ENCODE measurements at places on chromosomes 4 and X. TPM values are rescaled to one million over a fixed set of nuclear protein-coding genes. Genes with fewer than 3 reads are reported as not detected.

DNA sequence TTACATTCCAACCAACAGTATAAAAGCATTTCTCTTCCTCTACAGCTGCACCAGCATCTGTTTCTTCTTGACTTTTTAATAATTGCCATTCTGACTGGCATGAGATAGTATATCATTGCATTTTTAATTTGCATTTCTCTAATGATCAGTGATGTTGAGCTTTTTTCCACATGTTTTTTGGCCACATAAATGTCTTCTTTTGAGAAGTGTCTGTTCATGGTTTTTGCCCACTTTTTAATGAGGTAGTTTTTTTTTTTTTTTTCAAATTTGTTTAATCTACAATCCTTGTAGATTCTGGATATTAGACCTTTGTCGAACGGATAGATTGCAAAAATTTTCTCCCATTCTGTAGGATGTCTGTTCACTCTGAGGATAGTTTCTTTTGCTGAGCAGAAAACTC lies 39.5 kb upstream of the TBC1D19 start:
- H3K36me3 ChIP-seq = no peaks in the 10 kb centered on the region
- no peak for DNase-seq
- H3K4me3 ChIP-seq = no peak overlapping the region
- H3K27me3 ChIP-seq = no peaks in the 10 kb centered on the region

DNA sequence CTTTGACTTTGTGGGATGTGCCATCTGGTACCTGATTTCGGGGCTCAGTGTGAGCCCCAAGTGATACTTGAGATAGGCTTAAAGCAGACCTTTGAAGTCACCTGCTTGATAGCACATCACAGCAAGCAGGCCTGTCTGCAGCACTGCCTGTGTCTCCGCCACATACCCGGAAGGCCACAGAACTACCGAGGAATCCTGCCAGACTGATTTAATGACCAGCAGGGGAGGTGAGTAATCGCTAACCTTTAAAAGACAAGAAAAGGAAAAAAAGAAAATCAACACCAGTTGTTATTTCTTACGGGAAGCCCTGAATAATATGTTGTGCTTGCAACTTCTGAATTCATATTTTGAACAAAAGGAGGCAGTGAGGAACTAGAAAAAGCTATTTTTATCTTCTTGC lies 6.8 kb downstream of the PTCHD1 start:
- H3K27me3 ChIP-seq = no peaks in the 10 kb centered on the region
- no peaks in the 10 kb centered on the region for H3K36me3 ChIP-seq
- H3K4me1 ChIP-seq = peaks cover 8% of the 10 kb centered on the region
- H3K27ac ChIP-seq = no peak overlapping the region
- no peak for DNase-seq

DNA sequence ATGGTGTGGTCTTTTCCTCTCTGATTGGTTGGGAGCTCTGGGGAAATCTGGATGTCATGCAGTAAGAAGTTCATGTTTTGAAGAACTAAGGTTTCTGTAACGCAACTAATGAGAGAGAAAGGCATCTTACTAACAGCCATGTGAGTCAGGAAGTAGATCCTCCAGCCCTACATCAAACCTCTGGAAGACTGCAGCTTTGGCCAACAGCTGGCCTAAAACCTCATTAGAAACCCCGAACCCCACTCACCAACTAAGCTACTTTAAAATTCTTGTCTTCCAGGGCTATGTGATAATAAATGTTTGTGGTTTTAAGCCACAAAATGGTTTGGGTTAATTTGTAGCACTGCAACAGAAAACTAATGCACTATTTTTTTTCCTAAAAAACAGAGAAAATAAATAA lies 549.0 kb upstream of the GRID2 start:
- H3K27ac ChIP-seq = no peak overlapping the region
- H3K4me3 ChIP-seq = no peak overlapping the region
- no peaks in the 10 kb centered on the region for H3K36me3 ChIP-seq
- no peaks in the 10 kb centered on the region for H3K4me1 ChIP-seq
- H3K27me3 ChIP-seq = no peaks in the 10 kb centered on the region
- no peak for DNase-seq

IGSF1 gene
- polyA plus RNA-seq = 39.9 TPM

DNA sequence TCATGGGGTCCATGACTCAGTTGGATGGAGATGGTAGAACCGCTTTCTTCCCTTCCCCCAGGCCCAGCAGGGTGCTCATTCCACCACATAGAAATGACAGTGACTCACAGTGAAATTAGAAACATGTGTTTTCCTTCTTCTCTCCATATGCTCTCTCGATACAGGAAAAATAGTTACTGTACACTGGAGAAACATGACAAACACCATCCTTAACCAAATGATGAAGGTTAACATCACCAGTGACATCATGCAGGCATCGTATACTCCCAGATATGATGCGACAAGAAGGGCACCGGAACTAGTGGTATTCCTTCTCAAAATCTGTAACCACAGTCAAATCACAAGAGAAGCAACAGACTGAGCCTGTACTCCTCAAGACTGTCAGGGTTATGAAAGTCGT lies 11.7 kb upstream of the RAB40A start:
- no peaks in the 10 kb centered on the region for H3K4me1 ChIP-seq
- no peak overlapping the region for H3K27ac ChIP-seq
- DNase-seq = no peak
- no peak overlapping the region for H3K4me3 ChIP-seq
- no peaks in the 10 kb centered on the region for H3K36me3 ChIP-seq

DNA sequence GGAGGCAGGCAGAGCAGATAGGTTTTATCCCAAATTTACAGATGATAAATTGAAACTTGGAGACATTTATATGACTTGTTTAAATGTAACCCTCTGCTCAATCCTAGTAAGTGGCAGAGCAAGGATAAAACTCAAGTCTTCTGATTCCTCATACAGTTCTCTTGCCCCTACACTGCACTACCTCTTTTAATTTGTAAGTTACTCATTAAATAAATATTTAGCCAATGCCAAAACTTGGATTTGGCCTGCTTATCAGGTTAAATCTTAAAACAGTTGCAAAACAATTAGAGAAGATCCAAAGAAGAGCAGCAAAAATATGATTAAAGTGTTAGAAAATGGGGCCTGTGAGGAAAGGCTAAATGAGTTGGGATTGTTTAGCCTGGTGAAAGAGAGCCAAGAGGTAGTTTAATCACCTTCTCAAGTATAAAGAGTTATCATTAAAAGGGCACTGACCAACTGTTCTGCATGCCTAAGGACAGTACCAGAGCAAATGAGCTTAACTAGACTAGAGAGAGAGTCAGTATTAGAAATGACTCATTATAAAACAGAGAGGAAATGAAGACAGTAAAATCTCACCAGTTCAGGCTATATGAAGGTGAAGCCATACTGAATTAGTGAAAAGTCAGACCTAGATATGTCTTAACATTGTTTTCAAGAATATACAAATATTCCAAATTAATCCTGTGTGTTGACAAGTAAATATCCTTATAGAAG lies 146.3 kb downstream of the GRIA3 start:
- H3K27me3 ChIP-seq = no peaks in the 10 kb centered on the region
- no peaks in the 10 kb centered on the region for H3K36me3 ChIP-seq
- no peaks in the 10 kb centered on the region for H3K4me1 ChIP-seq

CXCL9 gene
- not detected for polyA plus RNA-seq

MYOZ2 gene
- not detected for polyA plus RNA-seq

- H3K27me3 ChIP-seq = no peaks in the 10 kb centered on the region
- no peak overlapping the region for H3K27ac ChIP-seq
- no peaks in the 10 kb centered on the region for H3K4me1 ChIP-seq
- H3K4me3 ChIP-seq = no peak overlapping the region
- no peak for DNase-seq
Observed at GRCh38 chr4:110735686-110736085, 112.8 kb upstream of the PITX2 start.

DNA sequence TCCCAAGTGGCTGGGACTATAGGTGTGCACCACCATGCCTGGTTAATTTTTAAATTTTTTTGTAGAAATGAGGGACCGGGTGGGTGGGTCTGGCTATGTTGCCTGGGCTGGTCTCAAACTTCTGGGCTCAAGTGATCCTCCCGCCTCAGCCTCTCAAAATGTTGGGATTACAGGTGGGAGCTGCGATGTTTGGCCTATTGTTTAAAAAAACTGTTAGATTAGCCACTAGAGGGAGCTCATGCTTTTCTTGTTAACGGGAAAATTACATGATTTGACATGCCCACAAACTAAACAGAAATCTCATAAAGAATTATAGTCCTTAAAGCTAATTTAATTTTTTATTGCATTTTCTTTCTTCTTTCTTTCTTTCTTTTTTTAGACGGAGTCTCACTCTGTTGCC lies 5.0 kb upstream of the SDAD1 start:
- H3K4me3 ChIP-seq = no peak overlapping the region
- H3K4me1 ChIP-seq = no peaks in the 10 kb centered on the region
- no peaks in the 10 kb centered on the region for H3K36me3 ChIP-seq
- H3K27ac ChIP-seq = no peak overlapping the region

- H3K36me3 ChIP-seq = no peaks in the 10 kb centered on the region
- H3K27ac ChIP-seq = no peak overlapping the region
- H3K4me1 ChIP-seq = peaks cover 2% of the 10 kb centered on the region
- no peak for DNase-seq
- H3K4me3 ChIP-seq = no peak overlapping the region
Observed at GRCh38 chr4:55611358-55612059, 19.5 kb upstream of the PDCL2 start.

- H3K27ac ChIP-seq = no peak overlapping the region
- DNase-seq = no peak
- H3K36me3 ChIP-seq = no peaks in the 10 kb centered on the region
- H3K27me3 ChIP-seq = no peaks in the 10 kb centered on the region
Observed at GRCh38 chr4:95949136-95949765, 109.4 kb downstream of the PDHA2 start.

UGT2B11 gene
- not detected for polyA plus RNA-seq

GRCh38 chrX:43514820-43515219 lies 141.3 kb upstream of the MAOA start:
- H3K36me3 ChIP-seq = no peaks in the 10 kb centered on the region
- DNase-seq = no peak

DNA sequence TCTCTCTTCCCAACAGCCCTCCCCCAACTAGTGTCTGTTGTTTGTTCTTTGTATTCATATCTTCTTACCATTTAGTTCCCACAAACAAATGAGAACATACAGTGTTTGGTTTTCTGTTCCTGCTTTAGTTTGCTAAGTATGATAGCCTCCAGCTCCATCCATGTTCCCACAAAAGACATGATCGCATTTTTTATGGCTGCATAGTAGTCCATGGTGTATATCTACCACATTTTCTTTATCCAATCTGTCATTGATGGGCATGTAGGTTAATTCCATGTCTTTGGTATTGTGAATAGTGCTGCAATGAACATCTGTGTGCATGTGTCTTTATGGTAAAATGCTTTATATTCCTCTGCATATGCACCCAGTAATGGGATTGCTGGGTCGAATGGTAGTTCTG lies 283.9 kb upstream of the FGF13 start:
- no peak overlapping the region for H3K4me3 ChIP-seq
- H3K36me3 ChIP-seq = no peaks in the 10 kb centered on the region
- no peaks in the 10 kb centered on the region for H3K27me3 ChIP-seq
- H3K27ac ChIP-seq = no peak overlapping the region

- no peak overlapping the region for H3K27ac ChIP-seq
- H3K36me3 ChIP-seq = no peaks in the 10 kb centered on the region
- DNase-seq = no peak
- H3K4me3 ChIP-seq = no peak overlapping the region
- H3K27me3 ChIP-seq = no peaks in the 10 kb centered on the region
Observed at GRCh38 chr4:26337612-26338011, 16.8 kb downstream of the RBPJ start.

DNA sequence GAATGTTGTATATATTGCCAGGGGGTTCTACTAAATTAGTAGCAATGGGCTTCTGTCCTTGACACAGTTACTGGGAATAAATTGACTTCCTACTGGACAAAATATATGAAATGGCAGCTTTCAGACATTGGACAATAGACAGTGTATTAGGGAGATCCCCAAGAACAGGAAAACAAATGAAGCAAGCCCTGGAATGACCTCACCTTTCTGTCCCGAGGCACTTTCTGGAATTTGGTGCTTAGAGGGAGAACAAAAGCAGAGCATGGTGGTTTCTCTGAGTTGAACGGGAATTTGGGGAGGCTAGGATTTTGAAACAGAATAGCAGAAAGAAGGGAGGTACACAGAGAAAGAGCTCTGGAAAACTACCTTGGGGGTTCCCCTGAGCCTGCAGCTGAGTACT lies 187.7 kb upstream of the MAGEB2 start:
- H3K36me3 ChIP-seq = no peaks in the 10 kb centered on the region
- H3K4me1 ChIP-seq = no peaks in the 10 kb centered on the region
- H3K4me3 ChIP-seq = no peak overlapping the region
- no peak for DNase-seq
- H3K27ac ChIP-seq = no peak overlapping the region

GRIA2 gene
- not detected for polyA plus RNA-seq

Measured in H1 (cell line).